ENCODE measurements at places on chromosomes 6 and 20.

DNA sequence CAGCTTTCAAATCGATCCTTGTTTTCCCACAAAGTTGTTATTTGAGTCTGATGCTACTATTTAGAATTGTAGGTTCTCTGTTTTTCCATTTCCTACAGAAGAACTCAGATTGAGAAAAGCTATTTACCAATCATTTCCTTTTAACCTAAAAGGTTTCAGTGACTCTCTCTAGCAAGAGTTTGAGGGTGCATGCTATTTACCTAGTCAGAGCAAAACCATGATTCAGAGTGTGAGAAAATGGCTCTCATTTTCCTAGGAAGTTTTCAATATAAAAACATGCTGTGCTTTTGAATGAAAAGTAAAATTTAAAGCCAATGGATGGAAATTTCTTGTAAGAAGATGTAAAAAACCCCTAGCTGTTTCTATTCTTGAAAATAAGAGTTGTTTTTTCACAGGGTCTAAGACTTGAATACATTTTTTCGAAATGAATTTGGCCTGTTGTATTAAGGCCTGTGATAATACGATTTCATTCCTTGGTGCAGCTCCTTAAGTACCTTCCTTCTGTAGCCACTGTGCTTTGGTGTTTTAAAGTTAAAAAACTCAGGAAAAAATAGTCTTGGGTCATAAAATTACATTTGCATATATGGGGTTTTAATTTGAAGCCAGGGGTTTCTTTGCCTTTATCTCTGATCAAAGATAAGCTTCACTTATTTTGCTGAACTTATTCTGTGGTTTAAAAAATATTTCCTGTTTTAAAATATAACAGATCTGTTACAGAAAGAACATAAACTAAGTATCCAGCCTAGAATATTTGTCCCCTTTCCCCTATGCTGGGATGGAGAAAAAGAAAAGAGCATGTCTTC is 18.0 kb upstream of the RSPH3 start:
- no peak for DNase-seq

DNA sequence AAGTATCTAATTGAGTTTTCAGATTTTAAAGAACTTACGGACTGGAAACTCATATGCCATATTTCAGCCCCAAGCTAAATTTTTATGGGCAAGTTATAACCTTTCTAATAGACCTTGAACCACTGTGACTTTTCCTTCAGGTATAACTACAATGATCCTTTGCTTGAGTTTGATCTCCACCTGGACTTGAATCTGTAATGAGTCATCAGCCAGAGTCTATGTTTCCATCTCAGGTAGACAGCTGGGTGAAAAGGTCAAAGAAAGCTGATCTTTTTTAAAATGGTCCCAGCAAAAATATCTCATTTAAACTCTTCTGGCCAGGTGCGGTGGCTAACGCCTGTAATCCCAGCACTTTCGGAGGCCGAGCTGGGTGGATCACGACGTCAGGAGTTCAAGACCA is 88.4 kb upstream of the SGK1 start:
- no peak for DNase-seq

DNA sequence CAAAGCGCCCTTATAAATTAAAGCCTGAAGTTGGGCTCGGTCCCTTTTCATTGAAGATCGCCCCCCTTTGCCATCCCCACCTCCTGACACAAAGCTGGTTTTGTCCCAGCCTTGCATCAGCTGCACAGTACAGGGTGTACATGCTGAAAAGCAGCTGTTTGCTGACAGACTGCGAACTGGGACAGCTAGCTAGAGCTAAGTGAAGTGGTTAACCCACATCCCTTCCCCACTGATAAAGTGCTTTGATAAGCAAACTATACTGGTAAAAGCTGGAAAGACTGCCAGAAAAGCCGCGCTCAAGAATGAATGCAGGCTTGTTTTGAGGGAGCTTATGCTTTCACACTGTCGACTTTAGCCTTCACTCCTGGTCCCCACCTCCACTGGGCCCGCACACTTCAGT is 207.3 kb downstream of the GMDS start:
- no peak for DNase-seq

DNA sequence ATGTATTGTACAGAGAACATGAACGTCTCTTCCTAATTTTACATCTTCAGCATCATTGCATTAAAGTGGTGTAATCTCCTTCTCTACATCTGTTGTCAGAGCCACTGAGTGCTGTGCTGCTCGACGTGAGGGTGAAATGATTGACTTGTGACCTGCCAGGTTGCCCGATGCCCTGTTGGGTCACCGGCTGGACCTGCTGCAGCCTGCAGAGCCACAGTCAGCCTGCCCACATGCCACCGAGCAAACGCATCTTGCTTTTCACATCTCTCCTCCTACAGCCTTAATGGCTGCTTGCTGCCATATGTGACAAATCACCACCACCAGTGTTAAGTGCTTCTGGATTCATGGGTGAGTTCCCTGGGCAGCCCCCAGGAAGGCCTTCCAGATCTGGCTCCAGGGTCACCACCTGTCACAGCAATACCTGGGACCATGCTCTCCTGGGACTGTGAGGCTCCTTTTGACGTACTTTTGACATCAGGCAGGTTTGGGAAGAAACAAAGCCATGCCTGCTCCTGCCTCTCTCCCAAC is 80.3 kb downstream of the ASXL1 start:
- no peak for DNase-seq

- DNase-seq, result no peak
Observed at GRCh38 chr6:40713002-40713719, 126.0 kb upstream of the LRFN2 start.

GRCh38 chr6:133746417-133746770 is 142.5 kb upstream of the TCF21 start:
- DNase-seq, result no peak

- DNase-seq, result no peak
Observed at GRCh38 chr20:48769069-48769983, 58.5 kb downstream of the PREX1 start.

GRCh38 chr6:139249395-139249794 is 42.4 kb downstream of the TXLNB start:
- no peak for DNase-seq

GRCh38 chr20:5215672-5216304 is 89.0 kb downstream of the CDS2 start:
- no peak for DNase-seq

DNA sequence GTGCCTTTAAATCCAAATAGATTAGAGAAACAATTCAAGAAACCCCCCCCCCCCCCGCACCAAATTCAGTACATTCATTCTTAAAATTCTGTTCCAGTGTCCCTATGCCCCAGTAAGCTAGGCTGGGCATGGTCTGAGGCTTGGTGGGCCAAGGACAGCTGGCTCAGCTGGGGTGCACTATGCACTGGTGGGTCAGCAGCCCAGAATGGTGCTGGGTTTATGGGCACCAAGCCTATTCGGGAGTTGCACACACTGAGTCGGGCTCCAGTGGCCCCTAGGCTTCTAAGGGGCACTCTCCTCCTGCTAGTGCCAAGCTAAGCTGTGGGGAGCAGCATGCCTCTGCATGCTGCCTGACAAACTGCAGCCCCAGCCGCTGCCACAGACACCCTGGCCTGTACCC is 20.1 kb upstream of the HLA-B start:
- DNase-seq, result no peak

- no peak for DNase-seq
Observed at GRCh38 chr6:166344240-166344639, 1.9 kb upstream of the SFT2D1 start.

- no peak for DNase-seq
Observed at GRCh38 chr6:82348130-82348529, 15.5 kb upstream of the TPBG start.

DNA sequence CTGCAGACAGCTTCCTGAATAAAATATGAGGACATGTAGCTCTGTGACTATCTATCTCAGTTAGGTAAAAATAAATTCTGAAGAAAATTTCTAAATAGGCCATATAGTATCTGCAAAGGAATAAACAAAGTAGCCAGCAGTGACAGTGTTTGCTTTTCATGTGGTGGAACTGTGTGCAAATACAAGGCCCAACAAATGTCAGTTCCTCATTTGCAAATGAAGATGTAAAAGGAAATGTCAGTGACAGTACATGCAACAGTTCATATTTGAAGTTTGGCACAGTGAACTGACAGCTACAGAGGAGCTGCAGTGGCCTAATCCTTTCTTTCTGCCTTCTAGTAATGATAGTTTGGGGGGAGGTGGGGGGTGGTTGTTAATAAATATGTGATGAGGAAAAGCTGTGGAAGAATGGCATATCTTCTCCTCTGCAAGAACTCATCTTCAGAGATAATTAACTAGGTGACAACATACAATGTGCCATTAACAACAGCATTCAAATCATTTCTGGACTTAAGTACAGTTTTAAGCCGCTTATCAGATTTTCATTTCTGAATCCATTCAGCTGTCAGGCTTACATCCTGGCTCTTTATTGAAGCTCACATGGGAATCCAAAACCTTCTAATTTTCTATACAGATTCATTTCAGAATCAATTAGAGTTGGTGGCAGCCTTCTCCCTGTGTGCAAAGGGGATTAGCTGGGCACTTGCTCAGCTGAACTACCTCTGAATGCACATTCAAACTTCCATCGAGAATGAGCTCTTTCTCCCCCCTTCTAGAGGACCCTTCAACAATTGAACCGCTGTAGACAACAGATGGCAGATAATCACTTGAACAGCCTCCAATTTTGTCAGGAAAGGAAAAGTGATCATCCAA is 1059.0 kb upstream of the EPHA7 start:
- no peak for DNase-seq

- DNase-seq, result no peak
Observed at GRCh38 chr6:141252828-141253608, 879.7 kb upstream of the GJE1 start.

DNA sequence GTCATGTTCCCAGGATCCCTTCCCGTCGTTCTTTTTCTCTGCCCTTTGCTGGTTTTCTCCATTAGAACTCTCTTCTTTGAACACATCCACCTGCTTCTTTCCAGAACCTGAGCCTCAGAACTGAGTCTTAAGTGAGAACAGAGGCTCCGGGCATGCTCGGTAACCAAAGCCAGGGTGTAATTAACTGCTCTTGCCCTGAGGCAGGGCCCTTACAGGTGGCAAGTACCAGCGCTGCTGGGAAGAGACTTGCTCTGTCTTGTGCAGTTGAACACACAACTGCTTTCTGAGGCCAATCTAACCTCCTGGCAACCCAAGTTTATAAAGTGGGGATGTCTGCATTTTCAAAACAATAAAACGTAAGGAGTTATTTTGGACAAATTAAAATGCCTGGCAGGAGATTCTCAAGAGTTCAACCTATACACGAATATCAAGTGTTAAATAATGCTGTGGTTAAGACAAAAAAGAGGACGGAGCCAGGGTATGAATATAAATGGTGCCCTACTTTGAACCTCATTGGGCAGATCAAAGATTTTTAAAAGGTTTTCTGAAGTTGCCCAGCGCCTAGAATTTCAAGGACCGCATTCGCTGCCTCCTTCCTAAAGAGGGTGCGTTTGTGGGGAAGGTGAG is 12.4 kb upstream of the DEK start:
- no peak for DNase-seq

DNA sequence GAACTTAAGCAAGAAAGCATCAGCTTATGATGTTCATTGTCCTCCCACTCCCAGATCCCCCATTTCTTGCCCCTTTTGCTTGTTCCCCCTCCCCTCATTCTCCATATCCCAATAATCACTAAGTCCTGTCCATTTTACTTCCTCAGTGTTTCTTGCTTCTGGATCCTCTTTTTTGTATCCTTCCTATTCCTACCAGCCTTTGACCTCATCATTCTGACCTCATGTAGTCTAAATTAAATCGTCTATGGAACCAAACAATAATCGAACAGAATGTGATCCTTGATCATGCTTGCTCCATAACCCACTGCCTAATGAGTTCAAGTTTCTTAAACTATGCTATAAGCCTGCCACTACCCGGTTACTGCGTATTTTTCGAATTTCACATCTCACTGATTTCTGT is 5.4 kb upstream of the RSPH3 start:
- no peak for DNase-seq

- no peak for DNase-seq
Observed at GRCh38 chr6:142258305-142258704, 43.5 kb upstream of the ADGRG6 start.

DNA sequence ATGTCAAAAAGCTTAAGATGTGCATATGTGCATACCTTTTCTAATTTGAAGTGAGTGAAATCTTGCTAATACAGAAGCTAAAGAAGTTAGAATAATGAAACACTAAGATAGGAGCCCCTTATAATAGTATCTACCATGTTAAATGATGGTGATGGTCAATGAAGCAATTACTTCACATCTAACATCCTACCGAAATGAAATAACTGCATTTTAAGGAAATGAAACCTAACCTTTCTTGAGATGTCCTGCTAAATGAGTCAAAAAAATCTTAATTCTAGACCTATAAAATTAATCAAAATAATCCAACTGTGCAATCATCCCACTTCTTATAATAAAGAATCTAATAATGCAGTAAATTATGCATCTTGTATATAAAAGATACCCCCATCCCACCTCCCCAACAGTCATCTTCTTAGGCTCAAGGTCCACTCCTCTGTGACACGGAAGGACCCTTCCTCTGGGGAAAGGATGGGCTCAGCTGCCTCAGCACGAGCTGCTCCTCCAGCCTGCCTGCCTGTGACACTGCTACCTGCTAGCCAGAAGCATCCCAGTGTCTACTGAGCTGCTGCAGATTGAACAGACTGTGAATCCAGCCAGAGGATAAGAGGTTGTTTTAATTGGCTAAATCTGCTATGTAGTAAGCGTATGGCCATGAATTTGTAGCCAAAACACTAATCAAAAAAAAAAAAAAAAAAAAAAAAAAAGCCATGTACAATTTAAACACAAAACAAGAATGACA is 129.6 kb upstream of the BEND3 start:
- DNase-seq, result no peak

- no peak for DNase-seq
Observed at GRCh38 chr20:5328268-5328667, 11.5 kb upstream of the PROKR2 start.

DNA sequence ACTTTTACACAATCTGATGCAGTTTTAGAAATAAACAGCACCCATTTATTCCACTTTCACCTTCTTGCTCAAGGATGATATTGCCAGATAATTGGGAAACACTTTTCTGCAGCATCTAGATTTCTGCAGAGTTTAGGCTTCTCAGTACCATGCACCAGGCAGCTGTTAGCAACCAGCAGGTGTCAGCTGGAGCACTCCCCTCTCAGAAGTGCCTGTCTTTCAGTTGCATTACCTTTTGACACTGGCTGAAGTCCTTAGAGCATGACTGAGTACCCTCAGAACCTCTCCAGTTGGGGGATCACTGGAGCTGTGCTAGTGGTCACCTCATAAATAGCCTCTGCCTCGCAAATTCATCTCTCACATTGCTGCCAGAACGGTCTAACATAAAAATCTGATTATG is 91.2 kb downstream of the DNAH8 start:
- no peak for DNase-seq

DNA sequence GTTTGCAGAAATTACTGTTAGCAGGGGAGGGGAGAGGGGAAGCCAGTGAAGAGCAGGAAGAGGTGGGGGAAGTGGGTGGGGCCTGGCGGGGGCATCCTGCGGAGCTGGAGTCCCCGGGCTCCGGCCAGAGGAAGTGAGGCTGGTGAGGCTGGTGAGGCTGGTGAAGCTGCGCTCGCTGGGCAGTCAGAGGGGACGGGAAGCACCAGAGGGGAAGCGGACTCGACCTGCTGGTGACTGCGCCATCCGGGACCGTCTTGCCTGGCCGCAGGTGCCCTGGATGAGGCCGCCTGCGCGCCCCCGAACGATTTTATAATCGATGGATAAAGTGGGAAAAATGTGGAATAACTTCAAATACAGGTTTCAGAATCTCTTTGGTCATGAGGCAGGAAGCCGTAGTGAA is 635.3 kb upstream of the MARCKS start:
- DNase-seq, result no peak

Measured in OCI-LY7 (cell line).